ENCODE measurements at places on chromosomes 2 and 18.

DNA sequence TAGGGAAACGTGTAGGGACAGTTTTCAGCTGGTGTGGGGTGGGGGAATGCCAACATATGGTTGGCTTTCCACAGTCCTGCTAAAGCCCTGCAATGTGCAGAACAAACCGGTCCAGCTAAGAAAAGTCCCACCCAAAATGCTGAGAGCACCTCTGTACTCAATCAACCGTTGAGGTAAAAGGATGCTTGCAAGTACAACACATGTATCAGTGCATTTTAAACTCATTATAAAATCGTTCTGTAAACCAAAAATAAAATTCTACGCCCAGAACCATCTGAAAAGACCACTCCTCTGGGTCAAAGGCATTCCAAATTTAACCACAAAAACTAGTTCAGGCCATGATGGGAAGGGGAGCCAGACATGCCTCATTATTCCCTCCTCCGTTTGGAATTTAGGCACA, 2.0 kb upstream of the TYMS start:
- no peak for DNase-seq

DNA sequence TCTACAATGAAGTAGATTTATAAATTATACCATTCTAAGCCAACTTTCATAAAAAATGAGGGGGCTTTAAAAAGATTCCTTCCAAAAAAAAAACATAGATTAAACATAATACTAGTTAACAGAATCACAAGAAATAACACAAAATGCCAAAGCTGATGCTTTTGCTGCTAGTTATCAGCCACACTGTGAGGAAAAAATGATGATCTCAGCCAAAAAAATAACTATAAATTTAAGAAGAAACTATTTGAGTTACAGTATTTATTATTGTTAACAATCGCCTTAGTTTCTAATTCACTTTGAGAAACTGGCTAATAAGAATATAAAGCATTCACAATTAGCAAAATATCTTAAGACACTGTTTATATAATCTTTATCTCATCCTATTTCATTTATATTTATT, 27.1 kb downstream of the BAZ2B start:
- no peak for DNase-seq

- DNase-seq = no peak
Measured at GRCh38 chr2:38599706-38600105, 3.0 kb downstream of the HNRNPLL start.

GRCh38 chr2:232502511-232502910, 14.9 kb upstream of the ECEL1 start:
- DNase-seq = peak; percentile 7

- no peak for DNase-seq
Measured at GRCh38 chr2:98376996-98377395, 30.7 kb downstream of the CNGA3 start.

DNA sequence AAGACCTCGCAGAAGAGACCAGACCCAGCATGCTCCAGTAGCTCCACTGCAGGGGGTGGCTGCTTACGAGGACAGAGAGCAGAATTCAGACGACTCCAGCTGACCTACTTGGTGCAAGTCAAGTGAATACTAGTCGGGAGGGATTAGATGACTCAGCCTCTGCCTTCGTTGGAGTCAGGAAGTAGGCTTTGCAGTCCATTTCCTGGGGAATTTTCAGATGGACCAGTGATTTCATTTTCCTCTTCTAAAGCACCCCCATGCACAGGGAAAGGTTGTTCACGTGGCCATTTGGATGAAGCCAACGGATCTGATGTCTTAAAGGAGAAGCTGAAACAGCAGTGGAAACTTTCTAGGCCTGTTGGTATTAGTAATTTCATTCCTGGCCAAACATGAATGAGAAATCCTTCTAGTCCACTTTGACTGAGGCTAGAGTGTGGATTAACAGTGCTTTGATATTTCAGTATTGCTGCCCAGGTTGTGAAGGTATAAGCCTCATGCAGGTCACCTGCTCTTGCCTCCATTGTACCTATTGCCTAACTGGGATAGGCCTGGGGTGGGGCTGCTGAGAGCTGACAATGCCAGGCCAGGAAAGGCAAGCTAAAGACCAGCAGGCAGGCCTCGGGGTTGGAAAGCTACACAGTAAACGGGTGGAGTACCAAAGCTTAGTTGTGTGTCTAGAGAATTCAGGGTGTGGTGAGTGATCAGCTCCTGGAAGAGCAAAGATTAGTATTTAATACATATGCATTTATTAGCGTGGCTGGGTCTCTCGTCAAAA, 117.6 kb upstream of the FOSL2 start:
- no peak for DNase-seq

DNA sequence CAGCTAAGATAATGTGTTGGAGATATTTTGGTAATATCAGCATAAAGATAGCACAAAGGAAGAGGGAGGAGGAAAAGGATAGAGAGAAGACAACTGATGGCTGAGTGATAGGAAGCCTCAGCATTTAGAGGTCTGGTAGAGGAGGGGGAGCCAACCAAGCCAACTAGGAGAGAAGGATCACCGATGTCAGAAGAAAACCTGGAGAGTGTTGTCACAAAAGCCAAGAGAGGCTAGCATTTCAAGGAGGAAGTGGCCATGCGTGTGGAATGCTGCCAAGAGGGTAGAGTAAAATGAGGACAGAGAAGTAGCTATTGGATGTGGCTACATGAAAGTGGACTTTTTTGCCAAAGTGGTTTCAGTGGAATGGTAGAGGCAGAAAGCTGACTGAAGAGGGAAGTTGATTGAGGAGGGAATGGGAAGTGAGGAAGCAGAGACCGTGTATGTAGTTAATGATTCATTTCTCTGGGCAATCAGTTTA, 34.3 kb downstream of the LCLAT1 start:
- DNase-seq = no peak

DNA sequence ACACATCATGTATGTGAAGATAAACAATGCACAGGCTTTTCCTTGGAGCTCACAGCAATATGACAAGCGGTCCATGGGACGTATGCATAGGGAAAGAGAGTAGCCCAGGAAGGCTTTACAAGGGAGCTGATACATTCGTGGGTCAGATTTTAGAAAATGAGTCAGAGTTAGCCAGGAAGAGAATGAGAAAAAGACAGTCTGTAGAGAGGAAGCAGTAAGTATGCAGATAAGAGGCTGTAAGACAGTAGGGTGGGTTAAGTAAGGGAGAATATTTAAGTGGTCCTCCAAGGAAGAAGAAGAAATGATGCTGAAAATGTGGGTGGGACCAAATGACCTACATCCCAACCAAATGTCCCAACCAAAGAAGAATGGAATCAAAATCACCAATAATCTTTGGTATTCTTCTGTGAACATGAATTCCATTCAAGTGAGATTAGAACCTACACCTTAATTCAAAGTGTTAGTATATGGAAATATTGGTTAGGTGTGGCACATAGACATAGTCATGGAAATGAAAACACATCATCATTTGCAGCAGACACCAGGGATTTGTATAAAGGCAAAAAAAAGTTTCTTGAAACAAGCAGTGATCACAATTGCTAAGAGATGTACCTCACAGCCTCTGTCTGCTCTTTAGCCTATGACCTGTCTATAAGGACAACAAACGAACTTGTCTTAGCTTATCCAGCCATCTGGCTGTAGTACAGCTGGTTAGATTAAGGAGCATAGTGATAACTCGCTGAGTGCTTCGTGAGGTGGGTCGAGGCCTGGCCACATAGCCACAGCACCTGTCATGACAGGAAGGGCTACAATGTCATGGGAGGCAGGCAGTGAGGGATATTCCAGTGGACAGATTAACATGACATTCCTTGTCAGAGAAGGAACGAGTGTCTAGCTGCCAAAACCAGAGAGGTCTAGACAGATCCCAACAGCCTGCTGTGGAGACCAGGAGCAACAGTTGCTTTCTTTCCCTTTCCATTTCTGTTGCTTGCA, 133.6 kb downstream of the ALK start:
- no peak for DNase-seq

DNA sequence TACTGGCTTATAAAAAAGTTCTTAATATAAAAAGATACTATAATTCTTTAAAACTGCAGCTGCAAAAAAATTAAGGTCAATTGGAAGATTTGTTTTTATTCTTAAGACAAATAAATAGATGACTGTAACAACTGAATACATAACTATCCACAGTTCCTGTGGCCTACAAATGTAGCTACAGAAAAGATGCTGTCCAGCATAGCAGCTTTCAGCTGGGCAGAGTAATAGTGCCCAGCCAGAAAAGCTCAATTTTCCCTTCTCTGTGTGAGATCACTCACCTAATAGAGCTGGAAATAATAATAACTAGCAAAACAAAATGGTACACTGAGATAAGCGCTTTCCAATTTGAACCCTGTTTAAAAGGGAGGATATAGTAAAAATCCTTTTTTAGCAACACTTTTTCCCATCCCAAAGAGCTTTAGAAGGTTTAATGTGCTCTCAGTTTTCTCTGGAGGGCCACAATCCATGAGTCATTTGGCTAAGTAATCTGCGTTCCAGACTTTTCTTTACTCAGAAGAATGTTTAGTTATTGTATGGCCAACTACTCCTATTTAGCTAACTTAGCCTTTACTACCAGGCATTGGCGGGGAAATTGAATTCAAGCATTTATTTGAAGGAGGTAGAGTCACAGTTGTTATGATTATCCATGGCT, 158.1 kb upstream of the SLC39A10 start:
- no peak for DNase-seq

DNA sequence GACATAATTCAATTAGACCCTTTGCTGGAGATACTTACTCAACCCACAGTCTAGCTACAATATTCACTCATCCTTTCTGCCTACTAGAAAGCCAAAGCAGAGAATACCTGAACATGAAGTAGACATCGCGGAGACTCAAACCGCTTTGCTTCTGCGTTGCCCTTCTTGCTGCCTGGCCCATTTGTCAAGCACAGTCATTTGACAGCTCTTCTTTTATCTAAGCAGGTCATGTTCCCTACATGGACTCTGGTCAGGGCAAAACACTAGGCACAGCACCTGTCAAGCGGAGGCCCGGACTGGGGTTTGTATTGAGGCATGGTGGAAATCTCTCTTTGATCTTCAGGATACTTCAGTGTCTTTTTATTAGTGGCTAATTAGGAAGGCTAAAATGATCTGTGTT, 89.7 kb downstream of the FARSB start:
- DNase-seq = no peak

- no peak for DNase-seq
Measured at GRCh38 chr2:238670111-238670585, 177.7 kb upstream of the TWIST2 start.

- no peak for DNase-seq
Measured at GRCh38 chr18:33817096-33817495, 239.1 kb downstream of the ASXL3 start.

DNA sequence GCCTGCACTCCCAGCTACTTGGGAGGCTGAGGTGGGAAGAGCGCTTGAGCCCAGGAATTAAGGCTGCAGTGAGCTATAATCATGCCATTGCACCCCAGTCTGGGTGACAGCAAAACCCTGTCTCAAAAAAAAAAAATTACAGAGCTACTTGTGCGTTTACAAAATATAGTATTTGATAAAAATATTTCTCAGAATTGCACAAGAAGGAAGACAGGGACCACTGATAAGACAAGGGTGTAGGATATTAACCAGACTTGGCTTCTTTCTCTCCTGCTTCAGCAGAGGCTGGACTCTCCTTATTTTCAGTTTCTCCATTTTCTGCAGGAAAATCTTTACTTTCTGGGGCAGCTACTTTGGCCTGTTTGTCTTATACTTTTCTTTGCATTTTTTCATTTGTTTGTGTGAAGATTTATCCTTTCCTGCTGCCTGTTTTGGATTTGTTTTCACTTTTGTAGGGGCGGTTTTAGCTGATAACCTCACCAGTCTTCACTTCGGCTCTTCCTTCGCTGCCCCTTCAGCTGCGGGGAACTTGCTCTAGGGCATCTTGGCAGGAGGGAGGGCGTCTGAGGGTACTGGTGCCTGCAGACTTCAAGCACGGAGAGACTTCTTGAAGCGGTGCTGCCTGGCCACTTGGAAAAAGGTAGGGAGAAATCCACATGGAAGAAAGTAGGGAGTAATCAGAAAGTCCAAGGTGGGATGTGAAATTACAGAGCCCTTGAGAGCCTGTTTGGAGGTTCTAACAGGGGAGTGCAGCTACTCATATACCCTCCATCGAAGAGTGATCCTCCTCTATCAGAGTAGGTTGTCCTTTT, 14.9 kb upstream of the ZDBF2 start:
- no peak for DNase-seq

DNA sequence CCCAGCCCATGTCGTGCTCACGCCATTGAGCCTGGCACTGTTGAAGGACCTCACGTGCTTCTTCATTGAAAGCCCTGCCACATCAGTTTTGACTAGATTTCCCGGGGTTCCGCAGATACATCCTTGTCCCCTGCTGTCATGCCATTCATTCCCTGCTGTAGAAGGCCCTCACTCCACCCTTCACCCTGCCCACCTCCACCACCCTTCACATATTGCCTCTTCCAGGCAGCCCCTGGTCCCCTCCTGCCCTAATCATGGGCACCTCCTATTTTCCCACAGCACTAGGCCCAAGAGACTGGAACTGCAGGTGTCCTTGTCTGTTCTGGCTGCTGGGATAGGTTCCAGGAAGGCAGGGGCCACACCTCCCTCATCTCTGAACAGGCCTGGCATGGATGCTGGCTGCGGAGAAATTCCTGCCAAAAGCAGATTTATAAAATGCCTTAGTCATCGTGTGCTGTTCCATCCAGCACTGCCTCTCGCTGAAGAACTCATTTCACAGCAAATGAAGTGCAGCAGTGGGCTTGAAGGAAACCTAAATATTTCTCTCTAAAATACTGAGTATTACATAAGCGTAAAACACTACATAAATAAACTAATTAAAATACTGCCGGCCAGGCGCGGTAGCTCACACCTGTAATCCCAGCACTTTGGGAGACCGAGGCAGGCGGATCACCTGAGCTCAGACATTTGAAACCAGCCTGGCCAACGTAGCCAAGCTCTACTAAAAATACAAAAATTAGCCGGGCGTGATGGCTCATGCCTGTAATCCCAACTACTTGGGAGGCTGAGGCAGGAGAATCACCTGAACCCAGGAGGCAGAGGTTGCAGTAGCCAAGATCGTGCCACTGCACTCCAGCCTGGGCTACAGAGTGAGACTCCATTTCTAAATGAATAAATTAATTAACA, 38.4 kb downstream of the EIF4E2 start:
- no peak for DNase-seq

GRCh38 chr2:27655155-27655951, 8.1 kb downstream of the SUPT7L start:
- no peak for DNase-seq

GRCh38 chr2:237170020-237170419, 84.3 kb downstream of the COPS8 start:
- no peak for DNase-seq

- no peak for DNase-seq
Measured at GRCh38 chr18:52395146-52395852, 55.3 kb downstream of the DCC start.

GRCh38 chr18:63681449-63682340, 20.0 kb upstream of the SERPINB3 start:
- DNase-seq = no peak

GRCh38 chr2:201733544-201733943, 35.1 kb upstream of the MPP4 start:
- no peak for DNase-seq

GRCh38 chr2:163633291-163633690, 102.5 kb downstream of the FIGN start:
- no peak for DNase-seq

Data from activated naive CD4-positive, alpha-beta T cell treated with Interleukin-2 at 50 U/mL for 16 hours (primary cell).